ENCODE measurements at places on chromosomes 3 and 15.
A peak's percentile ranks its signal among the peaks of the same experiment; 100 is the strongest.

GRCh38 chr15:92112711-92113110, 259.2 kb downstream of the SLCO3A1 start:
- DNase-seq: no peak

GRCh38 chr3:119376758-119377157, 82.6 kb downstream of the ARHGAP31 start:
- no peak for DNase-seq

GRCh38 chr3:102207151-102207571, 227.7 kb upstream of the ZPLD1 start:
- DNase-seq: no peak

DNA sequence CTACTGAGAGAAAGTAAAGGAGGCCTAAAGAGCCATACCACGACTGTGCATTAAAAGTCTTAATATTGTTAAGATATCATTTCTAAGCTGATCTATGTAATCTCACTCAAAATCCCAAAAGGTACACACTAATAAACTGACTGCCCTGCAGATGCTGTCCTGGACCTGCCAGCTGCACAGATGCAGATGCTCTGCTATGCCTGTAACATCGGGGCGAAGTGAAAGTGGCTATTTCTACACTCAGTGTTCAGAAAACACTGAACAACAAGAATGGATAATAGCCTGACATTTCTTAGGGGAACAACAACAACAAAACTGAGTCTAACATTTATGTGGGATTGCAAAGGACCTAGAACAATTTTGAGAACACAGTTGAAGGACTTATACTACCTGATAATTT, 31.9 kb downstream of the RAD18 start:
- no peak for DNase-seq

DNA sequence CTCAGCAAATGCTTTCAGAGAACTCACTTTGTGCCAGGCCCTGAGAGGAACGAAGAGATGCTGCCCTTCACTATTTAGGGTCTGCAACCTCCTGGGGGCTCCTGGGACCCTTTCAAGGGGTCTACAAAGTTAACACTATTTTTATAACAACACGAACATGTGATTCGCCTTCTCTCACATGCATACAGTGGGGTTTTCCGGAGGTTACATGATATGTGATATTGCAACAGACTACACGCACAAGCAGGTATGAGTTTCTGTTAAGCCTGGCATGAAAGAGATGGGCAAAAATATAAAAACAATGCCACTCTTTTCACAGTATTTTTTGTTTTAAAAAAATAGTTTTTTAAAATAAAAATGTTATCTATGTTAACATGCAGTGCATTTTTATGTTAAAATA, 10.3 kb downstream of the STARD5 start:
- DNase-seq: no peak

DNA sequence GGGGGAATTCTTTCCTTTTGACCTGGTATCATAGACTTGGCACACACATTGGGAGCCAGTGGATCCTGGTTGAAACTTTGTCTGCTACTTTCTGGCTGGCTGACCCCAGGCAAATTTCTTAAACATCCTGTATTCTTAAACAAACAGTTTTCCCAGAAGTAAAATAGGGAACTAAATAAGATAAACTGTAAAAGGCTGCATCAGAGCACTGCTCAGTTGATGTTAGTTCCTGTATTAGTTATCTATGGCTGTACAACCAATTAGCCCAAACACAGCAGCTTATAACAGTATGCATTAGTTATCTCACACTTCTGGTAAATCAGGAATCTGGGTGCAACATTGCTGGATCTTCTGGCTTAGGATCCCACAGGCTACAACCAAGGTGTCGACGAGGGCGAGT, 73.1 kb upstream of the SLCO3A1 start:
- DNase-seq: no peak

DNA sequence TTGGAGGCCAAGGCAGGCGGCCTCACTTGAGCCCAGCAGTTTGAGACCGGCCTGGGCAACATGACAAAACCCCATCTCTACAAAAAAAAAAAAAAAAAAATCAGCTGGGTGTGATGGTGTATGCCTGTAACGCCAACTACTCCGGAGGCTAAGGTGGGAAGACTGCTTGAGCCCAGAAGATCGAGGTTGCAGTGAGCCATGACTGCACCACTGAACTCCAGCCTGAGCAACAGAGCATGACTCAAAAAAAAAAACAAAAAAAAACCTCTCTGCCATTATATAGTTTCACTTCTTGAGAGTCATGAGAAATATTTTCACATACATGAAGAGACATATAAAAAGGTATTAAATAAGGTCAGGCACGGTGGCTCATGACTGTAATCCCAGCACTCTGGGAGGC, 45.9 kb upstream of the CP start:
- DNase-seq: no peak

DNA sequence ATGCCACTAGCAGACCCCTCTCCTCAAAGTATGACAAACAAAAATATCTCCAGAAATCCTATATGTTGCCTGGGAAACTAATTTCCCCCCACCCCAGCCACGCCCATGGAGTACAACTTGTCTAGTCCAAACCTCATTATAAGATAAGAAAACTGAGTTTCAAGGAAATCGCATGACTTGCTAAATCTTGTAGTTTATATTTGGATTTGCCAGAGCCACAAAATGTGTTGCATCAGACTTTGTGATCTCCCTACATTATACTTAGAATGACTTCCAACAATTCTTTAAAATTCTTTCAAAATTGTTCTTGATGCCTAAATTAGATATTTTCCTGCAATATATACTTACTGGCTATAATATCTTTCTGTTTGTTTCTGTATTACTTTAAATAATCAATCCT, 1034.4 kb downstream of the IGSF11 start:
- no peak for DNase-seq

- no peak for DNase-seq
Measured at GRCh38 chr3:72127844-72128243, 342.9 kb upstream of the PROK2 start.

GRCh38 chr3:185558395-185558794, 6.0 kb upstream of the LIPH start:
- DNase-seq: peak; percentile 14
